ENCODE measurements at places on chromosomes 3 and 15.

- no peak for DNase-seq
Observed at GRCh38 chr3:31880482-31881078, 100.5 kb downstream of the OSBPL10 start.

DNA sequence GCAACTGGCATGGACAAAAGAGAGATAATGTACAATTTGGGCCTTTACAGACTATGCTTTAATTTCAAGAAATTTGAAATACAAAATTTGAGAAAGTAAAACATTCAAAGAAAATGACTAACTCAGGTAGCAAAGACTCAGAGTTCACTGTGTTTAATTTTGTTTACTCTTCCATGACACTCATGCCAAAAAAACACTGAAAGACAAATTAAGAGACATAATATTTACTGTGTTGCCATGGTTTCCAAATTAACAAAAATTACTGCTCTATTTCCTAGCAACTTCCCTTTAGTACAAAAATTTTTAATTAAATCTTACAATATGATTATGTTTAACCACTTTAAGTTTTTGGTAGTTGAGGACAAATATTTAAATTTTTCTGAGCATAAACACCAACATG, 29.6 kb downstream of the LRRFIP2 start:
- DNase-seq = no peak

DNA sequence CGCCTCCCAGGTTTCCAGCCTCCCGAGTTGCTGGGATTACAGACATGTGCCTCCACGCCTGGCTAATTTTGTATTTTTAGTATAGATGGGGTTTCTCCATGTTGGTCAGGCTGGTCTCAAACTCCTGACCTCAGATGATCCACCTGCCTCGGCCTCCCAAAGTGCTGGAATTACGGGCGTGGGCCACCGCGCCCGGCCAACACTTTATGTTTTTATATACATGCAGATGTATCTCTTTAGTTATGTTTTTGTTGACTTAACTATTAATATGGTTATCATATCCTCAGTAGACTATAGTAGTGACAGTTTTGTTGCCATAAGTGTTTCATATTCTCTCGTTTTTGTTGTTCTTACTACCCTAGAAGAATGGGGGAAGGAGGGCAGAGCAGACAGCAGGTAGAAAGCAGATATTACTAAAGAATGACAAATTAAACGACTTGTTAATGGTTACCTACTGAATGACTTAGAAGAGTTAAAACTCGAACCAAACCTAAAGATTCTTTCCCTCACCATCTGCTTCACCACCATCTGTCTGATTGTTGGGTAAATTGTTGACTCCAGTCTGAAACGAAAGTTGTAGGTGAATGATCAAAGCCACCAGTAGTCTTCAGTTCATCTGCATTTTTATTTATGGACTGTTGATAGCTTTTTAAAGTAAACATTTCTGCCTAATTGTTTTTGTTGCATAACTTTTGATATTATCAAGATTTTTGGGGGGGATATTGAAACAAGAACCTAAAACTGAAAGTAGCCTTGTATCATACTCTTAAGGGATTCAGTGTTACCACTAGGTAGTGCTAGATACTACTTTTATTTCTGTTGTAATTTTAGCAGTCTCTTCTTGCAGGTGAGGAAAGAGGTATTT, 89.3 kb downstream of the RASA2 start:
- DNase-seq = no peak

GRCh38 chr3:3739330-3740060, 59.7 kb upstream of the LRRN1 start:
- DNase-seq = no peak

DNA sequence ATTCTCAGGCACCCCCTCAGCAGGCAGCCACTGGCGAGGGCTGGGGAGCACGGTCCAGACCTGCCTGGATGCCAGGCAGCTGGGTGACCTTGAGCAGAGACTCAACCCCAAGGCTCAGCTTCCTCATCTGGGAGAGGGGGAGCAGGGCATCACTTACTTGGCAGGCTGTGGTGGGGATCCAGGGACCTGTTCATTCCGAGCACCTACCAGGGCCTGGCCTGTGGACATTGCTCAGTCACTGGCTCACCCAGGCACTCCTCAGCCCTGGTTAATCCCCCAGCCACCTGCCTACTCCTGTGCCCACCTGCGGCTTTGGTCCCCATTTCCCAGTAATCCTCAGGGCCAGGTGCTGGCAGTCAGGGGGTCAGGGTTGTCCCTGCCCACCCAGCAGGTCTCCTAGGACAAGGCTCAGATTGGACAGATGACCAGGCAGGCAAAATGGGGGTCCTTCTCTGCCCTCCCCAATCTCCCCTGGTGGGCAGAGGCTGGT, 9.3 kb upstream of the RPL29 start:
- DNase-seq = no peak

DNA sequence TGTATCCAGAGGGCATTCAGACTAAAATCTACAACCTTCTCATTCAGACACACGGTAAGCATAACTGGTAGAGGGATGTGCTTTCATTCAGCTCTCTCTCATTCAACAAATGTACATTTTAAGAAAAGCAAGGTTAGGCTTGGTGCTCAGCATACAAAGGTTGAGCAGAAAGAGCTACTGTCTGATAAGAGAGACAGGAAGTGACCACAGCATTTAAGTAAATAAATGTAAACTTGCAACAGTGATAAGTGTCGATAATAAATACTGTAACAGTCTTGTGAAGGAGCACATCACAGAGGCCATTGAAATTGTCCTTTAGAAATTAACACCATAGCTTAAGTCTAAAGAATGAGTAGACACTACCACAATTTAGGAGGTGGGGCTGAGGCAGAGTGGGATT, 3.4 kb downstream of the CD96 start:
- DNase-seq = no peak

- no peak for DNase-seq
Observed at GRCh38 chr3:84820906-84821305, 137.9 kb upstream of the CADM2 start.

- DNase-seq = no peak
Observed at GRCh38 chr15:78047761-78048627, 29.5 kb downstream of the TBC1D2B start.

GRCh38 chr3:29568355-29568754, 287.5 kb downstream of the RBMS3 start:
- DNase-seq = no peak

- no peak for DNase-seq
Observed at GRCh38 chr3:62201438-62202035, 171.8 kb downstream of the FEZF2 start.

DNA sequence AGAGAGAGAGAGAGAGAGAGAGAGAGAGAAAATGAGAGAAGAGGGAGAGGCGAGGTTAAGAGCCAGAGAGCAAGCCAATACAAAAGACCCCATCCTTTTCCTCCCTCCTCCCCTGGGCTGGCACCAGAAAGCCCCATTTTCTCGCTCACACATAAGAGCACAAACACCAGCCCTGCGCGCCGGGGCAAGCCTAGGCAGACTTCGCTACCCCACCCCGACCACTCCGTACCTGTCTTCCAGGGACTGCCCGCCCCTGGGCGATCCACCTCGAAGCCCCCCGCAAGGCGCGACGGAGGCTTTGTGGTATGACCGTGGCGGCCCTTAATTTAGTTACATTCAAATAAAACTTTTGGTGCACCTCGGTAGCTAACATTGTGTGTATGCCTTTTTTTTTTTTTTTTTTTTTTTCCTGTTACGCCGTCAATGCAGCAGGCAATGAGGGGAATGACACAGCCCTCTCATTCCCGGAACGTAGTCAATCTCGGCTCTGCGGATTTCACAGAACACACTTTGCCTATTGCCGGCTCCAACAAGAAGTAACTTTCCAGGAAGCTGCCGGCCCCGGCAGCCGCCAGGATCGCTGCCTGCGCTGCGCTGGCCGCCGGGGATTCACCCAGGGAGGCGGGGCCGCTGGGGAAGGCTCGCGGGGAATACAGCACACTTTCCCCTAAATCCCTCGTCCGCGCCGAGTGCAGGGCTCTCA, 7.7 kb downstream of the BCL6 start:
- DNase-seq = no peak

DNA sequence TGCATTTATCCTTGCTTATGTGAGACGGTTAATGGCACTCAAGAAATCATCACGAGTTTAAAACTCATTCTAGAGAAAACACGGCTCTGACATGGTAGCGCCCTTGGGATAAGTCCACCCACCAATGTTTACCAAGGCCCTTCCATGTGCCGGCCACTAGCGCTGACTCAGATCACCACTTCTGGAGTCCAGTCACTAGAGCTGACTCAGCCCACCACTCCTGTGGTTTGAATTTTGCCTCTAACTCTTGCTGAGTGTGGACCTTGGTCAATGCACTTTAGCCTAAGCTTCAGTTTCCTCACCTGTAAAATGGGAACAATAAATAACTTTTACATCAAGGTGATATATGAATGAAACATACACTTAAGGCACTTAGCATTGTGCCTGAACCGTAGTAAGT, 358.4 kb upstream of the PROK2 start:
- no peak for DNase-seq

GRCh38 chr3:185825639-185826481, 1.0 kb upstream of the IGF2BP2 start:
- no peak for DNase-seq

DNA sequence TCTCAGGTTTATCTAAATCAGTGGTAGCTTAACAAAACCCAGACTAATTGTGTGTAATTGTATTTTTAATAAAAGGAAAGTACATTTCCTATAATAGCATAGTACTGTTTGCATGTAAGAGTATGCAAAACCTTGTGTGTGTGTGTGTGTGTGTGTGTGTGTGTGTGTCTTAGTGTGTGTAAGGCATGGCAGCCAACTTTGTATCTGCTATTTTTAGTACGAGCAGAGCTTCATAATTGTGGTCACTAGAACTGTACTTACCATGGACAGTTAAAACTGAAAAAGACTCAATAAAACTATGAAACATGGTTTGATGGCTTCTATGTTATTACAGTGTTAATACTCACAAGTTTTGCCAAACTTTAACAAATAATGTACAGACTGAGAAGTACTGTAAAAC, 6.2 kb downstream of the P2RY1 start:
- DNase-seq = no peak

GRCh38 chr3:166445865-166446264, 608.6 kb upstream of the BCHE start:
- DNase-seq = no peak

- DNase-seq = no peak
Observed at GRCh38 chr3:54962200-54962599, 34.3 kb upstream of the LRTM1 start.

- no peak for DNase-seq
Observed at GRCh38 chr3:38950581-38950980, 101.2 kb downstream of the SCN11A start.

DNA sequence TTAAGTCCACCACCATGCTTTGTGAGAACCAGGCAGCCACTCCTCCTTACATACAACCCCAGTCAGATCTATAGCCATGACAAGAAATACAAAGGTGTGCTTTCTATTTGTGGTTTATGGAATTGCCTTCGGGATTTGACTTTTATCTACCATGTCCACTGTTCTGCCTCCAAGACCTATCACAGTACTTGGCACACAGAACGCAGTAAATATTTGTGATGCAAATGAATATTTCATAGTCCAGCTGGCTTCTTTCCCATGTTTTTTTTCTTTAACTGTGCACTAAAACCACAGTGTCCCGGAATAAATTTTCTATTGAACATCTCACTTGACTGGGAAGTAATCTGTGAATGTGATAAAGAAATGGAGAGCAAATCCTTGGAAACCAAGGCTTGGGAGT, 314.7 kb downstream of the RORA start:
- DNase-seq = no peak

- DNase-seq = no peak
Observed at GRCh38 chr15:45148076-45149059, 18.6 kb downstream of the DUOX1 start.

DNA sequence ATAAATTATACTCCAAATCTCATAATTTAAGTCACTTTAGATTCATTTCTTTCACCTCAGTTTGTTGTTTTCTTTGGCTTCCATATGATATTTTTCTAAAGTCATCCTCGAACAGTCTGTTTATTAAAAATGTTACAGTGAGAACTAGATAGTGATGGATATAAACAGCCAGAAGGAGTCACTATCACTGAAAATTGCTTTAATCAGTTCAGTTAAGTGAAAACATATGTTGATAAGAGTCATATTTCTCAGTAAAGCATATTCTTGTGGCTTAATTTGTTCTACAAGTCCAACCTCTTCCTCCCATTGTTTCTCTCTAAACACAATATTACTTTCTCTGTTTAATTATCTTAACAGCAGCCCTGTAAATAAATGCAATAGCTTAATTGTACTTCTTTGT, 427.5 kb upstream of the ALCAM start:
- no peak for DNase-seq
